ENCODE measurements at places on chromosomes 1 and 21.
A peak's percentile ranks its signal among the peaks of the same experiment; 100 is the strongest.

DNA sequence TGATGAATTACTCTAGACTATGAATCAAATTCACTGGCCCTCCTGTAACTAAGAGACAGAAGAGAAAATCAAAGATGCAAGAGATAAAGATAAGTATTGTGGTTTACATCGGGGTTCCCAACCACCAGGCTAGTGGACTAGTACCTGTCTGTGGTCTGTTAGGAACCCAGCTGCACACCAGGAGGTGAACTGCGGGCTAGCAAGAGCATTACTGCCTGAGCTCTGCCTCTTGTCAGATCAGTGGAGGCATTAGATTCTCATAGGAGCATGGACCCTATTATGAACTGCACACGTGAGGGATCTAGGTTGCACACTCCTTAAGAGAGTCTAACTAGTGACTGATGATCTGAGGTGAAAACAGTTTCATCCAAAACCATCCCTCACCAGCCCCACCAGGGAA lies 58.9 kb upstream of the DUSP10 start:
- no peak for DNase-seq

- peak; percentile 43 for DNase-seq
These were observed 13.4 kb upstream of the SLC6A17 start for GRCh38 chr1:110136911-110137310.

- no peak for DNase-seq
These were observed 72.1 kb downstream of the UBE4B start for GRCh38 chr1:10104834-10105233.

GRCh38 chr1:150683914-150684313 lies 13.0 kb downstream of the GOLPH3L start:
- DNase-seq = no peak

GRCh38 chr1:107147843-107148242 lies 7.0 kb downstream of the NTNG1 start:
- no peak for DNase-seq

DNA sequence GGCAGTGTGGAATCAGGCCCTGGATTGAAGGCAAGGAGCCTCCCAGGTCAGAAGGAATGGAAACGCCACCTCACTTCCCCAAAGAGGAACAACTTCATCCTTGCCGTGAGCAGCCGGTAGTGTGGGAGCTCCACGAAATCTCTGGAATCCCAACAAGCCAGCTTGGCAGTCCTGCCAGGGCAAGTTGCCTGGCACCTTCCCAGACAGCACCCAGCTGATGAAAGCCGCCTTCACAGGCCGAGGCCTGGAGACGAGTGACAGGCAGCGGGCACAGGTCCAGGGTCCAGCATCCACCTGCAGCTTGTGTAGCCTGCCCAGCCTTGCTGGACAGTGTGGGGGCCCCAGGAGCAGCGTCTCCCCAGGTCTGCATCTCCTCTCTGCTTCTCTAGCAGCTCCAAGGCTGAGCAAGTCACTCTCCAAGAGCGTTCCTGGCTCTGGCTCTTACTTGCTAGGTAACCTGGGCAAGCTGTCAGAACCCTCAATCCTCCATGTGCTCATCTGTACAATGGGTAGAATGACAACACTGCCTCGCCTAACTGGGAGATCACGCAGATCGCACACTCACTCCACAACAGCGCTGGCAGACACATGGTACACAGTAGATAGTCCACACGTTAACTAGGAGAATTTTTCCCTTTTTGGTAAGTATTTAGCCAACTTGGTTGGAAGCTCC lies 43.0 kb downstream of the ACOT7 start:
- DNase-seq = no peak

DNA sequence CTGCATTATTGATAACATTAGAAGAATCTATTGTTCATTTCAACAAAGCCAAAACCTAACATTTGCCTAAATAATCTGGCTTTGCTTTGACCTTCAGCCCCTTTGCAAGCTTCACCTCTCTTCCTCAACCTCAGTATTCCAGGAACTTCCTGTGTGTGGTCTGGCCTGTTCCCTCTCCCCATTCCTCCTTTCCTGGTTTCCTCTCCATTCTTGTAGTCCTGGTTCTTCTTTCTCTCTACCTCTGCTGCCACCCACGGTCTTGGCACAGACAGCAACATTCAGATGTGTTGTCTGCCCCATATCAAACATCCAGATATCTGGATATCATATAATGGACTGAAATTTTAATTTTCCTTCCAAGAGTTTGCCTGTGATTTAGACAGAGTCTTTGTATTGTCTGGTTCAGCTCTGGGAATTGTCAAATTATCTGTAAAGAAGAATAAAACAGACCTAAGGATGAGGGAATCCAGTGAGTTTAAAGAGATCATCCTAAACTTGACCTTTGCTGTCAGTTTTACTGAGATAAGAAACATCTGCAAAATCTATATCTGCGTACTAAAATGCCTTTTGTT lies 148.1 kb upstream of the KCTD3 start:
- DNase-seq = no peak

- DNase-seq = no peak
These were observed 1.6 kb downstream of the GNPAT start for GRCh38 chr1:231242516-231243198.

DNA sequence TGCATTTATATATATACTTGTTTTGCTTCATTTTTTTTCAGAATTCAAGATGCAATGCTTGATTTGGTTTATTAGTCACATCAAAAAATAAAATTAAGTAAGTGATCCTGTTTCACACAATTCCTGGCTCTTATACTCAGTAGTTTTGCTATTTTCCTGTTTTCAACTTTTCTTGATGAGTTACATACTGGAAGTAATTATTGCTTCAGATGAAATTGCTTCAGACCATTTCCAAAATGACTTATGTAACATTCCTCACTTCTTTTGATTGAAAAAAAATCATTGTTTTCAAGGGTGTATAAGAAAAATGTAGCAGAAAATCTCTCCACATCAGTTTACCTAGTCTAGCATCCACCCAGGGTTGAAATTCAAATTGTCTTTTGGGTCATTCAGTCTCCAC lies 65.0 kb downstream of the RGS2 start:
- DNase-seq = no peak

GRCh38 chr1:52913537-52913936 lies 8.0 kb downstream of the ECHDC2 start:
- DNase-seq = peak; percentile 16

DNA sequence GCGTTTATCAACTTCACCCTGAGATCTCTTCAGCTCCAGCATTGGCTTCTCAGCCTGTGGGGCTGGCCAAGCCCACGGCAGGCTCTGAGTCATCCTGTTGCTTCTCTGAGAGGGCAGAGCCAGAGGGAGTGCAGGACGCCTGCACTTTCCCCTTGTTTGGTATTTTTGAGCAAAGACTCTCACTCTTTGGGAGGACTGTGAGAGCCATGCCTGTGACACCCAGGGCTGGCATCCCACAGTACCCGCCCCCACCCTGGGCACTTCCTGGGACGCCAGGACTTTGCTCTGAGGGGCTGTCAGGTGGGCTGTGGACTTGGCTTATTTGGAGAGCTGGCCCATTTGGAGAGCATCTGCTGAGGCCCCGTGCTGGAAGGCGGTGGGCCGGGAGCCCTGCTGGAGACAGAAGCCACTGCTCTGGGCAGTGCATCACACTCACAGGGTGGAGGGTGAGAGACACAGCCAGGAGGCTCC lies 37.4 kb downstream of the VANGL1 start:
- no peak for DNase-seq

DNA sequence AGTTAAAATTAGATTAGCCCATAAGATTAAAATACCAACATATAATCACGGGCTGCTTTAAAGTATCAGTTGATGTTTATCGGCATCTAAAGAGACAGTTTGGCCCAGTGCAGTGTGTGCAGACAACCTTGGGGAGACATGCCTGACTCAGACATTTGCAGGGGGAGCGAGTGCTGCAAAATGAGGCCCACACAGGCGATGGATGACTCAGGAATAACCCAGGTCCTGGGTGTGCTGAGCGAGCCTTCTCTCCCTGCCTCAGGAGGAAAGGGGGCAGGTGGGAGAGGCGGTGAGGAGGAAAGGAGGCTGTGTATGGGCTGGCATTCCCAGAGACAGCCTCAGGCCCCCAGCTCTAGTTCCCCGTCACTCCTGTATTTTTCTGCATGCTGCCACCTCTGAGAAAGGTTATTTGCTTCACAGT lies 9.0 kb downstream of the SLC9A1 start:
- no peak for DNase-seq

DNA sequence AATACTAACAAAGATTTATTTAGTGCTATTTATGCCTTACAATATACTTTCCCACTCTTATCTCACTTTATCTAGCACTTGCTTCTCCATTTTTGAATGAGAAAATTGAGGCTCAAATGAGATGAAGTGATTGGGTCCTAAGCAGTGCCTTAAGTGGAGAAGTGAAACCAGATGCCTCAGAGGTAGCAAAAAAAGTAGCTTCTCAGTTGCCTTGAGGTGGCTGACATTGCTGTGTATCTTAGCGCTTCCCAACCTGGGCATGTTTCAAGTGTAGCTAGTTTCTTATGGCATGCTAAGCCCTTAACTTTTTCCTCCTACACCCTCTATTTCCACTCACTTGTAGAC lies 390.4 kb downstream of the OMA1 start:
- DNase-seq = no peak

DNA sequence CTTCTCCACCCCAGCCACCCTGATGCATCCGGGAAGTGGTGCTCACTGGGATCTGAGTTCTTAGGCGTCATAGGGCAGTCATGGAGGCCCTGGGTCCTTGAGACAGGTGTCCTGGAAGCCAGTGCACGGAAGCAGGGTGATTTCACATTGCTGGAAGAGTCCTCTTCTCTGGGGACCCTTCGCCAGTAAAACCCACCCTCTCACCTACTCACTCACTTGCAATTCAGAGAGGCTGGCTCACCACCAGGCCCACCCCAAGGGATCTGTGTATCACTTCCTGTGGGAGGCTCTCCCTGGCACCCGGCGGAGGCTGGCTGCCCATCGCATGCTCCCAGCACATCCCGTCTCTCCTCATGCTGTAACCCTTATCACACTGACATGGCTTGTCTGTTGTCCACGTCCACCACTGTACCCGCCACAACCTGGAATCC lies 40.2 kb upstream of the EPS8L3 start:
- no peak for DNase-seq

DNA sequence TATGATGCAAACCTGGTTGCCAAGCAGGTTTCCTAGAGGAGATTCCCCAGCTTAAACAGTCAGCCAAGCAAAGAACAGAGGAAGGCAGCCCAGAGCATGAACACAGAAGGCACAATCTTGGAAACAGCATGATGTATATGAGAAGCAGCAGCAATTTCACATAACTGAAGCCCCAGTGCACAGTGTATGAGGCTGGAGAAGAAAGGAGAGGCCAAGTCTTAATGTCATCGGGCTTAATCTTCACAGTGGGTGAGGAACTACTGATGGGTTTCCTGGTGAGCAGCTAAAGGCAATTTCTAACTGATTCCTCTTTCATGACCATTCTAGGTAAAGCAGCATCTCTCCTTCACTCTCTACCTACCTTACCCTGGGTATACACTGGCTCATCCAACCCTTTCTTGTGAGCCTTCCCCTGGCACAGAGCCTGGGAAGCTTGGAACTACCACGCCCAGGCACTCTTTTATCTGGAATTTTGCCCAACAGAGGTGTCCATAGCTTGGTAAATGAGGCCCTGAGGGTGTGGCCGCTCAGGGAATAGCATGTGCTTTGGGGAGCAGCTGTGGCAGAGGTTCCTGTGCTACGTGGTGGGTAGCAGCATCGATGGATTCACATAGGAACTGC lies 22.0 kb downstream of the FYB2 start:
- DNase-seq = no peak

GRCh38 chr1:42506576-42506975 lies 43.5 kb downstream of the CCDC30 start:
- no peak for DNase-seq

- DNase-seq = no peak
These were observed 1.1 kb downstream of the FCRLB start for GRCh38 chr1:161722406-161722805.

DNA sequence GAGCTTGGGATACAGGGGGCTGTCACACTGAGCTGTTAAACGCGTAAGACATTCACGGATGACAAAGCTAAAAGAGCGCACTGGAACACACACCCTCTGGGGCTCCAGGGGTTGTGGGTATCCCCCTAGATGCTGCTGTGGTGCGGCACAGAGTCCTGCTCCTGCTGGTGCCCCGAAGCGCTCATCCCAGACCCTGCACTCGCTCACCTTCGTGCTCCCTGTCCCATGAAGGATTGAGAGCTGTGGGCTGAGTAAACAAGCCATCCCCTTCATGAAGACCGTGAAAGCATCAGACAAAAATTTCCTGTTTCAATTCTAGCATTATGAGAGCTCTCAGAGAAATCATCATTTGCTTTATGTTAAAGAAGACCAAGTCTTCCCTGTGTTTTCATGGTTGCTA lies 463.5 kb upstream of the ADGRL2 start:
- DNase-seq = no peak

GRCh38 chr1:88787023-88787903 lies 103.2 kb downstream of the PKN2 start:
- DNase-seq = no peak

DNA sequence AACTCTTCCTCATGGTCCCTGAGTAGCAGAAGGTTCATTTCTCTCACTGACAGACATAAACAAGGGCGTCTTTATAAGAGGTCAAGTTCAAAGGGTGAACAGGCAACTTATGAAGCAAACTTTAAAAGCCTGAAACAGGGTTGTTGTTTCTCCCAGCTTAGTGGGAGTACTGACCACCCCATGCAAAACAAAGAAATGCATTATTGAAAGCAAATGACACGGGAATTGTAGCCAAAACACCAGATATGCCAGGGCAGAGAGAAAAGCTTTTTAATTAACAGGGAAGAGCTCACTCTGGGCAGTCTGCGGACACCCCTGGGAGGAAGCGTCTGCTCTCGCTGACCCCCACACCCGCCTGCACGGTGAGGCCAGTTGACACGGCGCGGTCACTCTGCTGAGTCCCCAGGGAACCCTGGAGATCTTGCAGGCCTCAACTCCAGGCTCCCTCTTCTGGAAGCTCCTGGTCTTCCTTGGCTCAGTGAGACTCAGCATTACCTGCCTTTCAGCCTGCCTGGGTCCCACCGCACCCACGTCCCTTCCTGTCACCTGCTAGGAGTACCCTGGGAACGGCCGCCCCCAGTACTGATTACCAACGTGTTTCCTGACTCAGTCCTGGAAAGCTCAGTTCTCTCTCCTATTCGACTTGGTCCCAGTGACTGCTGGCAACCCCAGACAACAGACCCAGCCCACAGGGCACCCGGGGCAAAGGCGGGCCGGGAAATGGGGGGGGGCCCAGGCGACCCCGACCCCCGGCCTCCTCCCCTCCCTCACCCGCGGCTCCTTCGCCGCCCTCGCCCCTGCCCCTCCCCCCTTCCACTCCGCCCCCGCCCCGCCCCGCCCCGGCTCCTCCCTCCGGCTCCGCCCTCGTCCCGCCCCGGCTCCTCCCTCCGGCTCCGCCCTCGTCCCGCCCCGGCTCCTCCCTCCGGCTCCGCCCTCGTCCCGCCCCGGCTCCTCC lies 972 bp downstream of the CFAP410 start:
- DNase-seq = peak; percentile 44

DNA sequence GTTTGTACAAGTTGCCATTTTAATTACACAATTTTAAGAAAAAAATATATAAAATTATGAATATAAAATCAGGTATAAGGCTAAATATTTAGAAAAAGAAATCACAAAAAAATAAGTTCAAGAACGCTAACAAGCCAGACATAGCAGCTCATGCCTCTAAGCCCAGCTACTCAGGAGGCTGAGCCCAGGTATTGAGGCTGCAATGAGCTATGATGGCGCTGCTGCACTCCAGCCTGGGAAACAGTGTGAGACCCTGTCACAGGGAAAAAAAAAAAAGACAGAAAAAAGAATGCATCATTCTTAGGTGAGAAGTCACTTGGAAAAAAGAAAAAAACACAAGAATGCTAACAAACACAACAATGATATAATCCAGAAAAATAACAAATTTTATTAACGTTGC lies 112.3 kb upstream of the PRDX6 start:
- DNase-seq = no peak

GRCh38 chr1:12069623-12070244 lies 6.6 kb downstream of the TNFRSF8 start:
- DNase-seq = no peak

- peak; percentile 85 for DNase-seq
These were observed at the start of gene RUSC1 for GRCh38 chr1:155320661-155321617. TSS of gene RUSC1 (plus strand) at chr1:155320894. CDS start at chr1:155321774, 880 bp downstream.
